ENCODE measurements at places on chromosomes 6 and 20.

- DNase-seq = peak; percentile 74
Measured at GRCh38 chr20:63740627-63741353, 1.2 kb downstream of the SLC2A4RG start.

- DNase-seq = no peak
Measured at GRCh38 chr6:147245693-147246092, 41.5 kb downstream of the STXBP5 start.

- DNase-seq = no peak
Measured at GRCh38 chr6:18154507-18155149, at the start of gene TPMT. Gene TPMT, minus strand, starts transcription at chr6:18155077. Its CDS starts 5,950 bp downstream, at chr6:18149127.

- DNase-seq = peak; percentile 88
Measured at GRCh38 chr20:45322952-45323383, 14.9 kb upstream of the MATN4 start.

DNA sequence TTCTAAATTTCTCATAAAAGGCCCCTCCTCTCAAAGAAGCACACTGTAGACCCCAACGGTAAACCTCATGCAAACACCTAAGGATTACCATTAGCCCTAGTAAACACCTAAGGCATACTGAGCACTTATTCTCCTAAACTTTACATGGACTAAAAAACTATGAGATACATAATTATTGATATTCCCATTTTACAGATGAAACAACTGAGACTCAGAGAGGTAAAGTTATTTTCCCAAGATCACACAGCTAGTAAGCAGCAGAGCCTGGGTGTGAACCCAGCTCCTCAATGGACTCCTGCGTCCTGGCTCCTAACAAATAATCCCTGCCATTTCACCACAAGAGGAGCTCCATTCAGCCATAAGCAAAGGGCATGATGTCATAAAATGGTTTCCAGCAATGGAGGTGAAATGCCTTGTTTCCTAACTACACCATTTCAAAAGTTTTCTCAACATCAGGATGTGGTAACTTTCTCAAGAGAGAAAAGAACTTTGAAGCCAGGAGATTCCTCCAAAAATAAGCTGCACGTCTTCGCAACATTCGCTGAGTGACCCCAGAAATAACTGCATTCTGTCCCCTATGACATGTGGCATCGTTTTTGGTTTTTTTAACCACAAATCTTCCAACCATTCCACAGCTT, 4.1 kb downstream of the ATP9A start:
- peak; percentile 30 for DNase-seq

DNA sequence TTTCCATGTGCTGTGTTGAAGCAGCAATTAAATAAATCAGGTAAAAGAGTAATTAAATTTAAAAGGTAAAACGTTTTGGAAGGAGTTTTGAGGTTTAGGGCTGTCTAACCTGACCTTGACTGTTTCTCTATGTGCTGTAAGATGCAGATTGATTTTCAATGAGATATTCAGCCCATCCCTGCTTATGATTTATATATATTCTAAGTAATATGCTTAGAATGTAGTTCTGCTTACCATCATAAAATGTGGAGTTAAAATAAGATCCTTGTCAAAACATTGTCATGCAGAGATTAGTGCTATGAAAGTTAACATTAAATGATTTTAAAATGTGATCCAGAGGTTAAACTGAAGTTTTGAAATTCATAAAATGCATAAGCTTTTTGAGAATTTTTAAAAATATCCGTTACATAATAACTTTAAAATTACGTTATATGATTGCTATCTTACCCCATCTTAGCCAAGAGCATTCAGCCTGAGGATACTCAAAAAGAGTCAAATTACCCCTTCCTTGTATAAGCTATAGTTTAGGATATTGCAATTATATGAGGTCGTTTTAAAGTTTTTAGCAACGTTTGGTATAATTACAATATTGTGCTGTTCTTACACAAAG, 122.5 kb downstream of the MTHFD1L start:
- no peak for DNase-seq

GRCh38 chr6:109454496-109455436, 806 bp downstream of the MICAL1 start:
- DNase-seq = peak; percentile 51

- peak; percentile 85 for DNase-seq
Measured at GRCh38 chr20:44785768-44786167, 24.6 kb downstream of the RIMS4 start.

DNA sequence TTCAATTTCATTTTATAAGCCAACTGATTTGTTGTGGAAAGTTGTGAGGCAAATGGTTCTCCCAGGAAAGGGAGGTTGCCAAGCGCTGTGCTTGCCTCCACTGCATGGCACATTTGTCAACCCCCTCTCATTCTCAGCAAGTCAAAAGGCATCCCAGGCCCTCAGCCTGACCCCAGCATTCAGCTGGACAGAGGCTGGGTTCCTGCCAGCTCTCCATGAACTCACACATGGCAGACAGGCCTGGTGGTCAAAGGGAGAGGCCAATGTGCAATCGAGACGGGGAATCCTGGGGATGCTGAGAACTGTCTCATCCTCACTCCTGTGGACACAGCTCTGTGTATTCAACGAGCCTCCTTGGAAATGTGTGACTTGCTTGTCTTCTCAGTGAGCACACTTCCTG, 106.0 kb upstream of the CDH4 start:
- DNase-seq = no peak

DNA sequence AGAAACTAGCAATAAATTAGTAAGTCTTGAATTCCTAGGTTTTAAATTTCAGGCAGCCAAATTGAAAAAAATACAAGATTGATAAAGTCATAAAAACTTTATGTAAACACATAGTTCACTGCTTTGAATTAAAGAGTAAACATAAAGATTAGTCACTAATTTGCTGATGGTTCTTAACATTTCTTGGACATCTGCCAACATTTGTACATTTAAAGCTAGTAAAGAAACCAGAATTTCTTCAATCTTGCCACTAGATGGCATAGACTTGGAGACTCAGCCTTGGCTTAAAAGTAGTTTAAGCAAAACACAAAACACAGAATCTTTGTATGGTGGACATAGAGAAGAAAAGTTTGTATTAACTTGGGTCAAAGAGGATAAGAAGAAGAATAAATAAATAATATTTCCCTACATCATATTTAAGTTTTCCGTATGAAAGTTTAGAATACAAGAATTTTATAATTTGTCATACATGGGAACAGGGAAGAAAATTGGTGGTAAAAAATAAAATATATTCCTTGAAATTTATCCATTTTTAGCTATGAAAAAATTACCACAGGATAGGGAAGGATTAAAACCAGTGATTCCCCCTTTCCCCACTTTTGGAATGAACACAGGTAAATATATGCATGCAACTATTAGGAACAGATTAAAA, 41.7 kb upstream of the FAM135A start:
- peak; percentile 73 for DNase-seq

DNA sequence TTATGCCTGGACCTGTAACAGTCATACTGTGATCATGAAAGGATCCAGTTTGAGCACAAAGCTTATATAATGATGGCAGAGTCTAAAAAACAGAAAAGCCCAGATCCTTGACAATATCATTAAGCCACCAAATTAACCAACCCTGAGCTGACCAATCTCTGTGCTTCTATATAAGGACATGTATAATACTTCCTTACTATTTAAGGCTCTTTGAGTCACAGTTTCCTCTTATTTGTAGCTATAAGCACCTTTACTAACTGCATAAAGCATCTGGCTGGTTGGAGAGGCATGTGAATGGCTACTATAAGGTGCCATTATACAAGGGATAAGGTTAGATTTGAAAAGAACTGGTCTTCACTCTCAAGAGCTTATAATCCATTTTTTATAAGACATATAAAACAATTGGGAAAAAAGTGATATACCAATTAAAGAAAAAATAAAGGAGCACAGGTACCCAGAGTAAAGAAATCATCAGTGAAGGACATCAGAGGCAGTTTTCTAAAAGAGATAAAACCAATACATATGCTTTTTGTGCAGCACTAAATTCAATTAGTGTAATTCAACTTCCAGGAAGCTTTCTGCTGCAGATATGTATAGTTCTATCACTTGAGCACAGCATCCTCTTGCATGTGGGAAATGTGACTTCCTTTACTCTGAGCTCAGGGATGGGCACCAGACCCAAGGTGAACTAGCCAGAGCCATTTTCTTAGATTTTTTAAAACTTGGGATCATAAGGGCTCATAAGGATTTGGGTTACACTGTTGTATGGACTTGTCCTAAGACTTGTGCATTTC, 121.0 kb downstream of the BTBD9 start:
- no peak for DNase-seq

GRCh38 chr6:165220045-165220444, 89.4 kb downstream of the C6orf118 start:
- no peak for DNase-seq

- peak; percentile 33 for DNase-seq
Measured at GRCh38 chr6:28117386-28118050, 6.9 kb upstream of the ZSCAN16 start.

DNA sequence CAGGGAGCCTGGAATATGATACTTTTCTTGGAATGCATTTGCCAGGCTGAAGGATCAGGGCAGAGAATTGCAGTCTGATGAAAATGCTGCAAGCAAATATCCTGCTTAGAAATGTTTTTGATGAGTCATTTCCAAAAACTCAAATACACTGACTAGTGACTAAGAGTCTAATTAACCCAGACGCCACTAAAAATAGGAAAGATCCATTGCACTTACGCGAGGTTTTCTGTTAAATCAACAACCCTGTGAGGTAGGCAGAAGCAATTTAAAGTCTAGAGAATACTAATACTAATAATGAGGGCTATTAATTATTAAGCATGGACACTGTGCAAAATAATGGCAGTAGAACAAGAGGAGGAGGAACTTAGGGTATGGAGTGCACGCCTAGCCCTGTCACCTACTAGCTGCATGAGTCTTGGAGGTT, 130.1 kb upstream of the DOK5 start:
- DNase-seq = no peak

- DNase-seq = no peak
Measured at GRCh38 chr20:20002101-20002998, 14.8 kb upstream of the NAA20 start.

DNA sequence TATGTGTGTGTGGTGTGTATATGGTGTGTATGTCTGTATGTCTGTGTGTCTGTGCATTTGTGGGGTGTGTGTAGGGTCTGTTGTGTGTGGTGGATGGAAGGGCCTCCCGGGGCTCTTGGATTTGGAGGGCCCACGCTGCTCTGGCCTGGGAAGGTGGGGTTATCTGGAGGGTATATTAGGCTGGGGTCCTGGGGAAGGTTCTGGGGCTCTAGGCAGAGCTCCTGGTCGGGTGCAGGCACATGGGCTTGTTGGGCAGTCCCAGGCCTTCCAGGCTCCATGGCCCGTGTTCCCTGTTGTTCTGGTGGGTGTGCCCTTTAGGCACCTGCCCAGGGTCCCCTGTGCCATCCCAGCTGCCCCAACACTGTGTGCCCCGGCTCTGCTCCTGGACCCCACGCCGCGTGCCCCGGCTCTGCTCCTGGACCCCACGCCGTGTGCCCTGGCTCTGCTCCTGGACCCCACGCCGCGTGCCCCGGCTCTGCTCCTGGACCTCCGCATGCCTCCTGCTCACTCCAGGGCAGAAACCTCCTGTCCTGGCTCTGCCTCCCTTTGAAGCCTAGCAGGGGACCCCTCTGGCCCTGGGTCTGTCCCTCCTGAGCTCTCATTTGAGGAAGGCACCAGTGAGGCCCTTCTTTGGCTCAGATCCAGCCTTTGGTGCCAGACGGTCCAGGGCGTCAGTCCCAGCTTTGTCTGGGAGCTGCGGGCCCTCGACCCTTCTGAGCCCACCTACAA, 10.2 kb upstream of the MYT1 start:
- DNase-seq = no peak

- no peak for DNase-seq
Measured at GRCh38 chr20:13200767-13201500, 20.1 kb upstream of the ISM1 start.

GRCh38 chr6:167127785-167128531, 5.1 kb downstream of the CCR6 start:
- no peak for DNase-seq

DNA sequence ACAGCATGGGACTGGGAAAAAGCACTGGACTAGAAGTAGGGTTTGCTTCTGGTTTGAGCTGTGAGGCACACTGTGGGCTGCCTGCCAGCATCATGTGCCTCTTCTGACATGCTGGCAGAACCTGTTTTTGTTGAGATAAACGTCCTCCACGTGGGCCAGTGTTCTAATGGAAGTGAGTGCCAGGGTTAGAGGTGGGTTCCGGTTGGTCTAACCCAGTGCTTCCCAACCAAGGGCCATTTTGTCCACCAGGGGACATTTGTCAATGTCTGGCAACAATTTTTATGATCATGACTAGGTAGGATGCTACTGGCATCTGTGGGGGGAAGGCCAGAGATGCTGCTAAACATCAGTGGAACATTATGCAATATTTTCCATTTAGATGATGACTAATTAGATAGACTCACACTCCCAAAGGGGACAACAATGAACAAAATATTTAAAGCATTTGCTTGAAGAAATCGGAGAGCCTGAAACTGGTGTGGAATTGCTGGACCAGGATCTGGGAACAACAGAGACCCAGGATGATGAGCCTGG, 7.8 kb upstream of the APMAP start:
- no peak for DNase-seq

DNA sequence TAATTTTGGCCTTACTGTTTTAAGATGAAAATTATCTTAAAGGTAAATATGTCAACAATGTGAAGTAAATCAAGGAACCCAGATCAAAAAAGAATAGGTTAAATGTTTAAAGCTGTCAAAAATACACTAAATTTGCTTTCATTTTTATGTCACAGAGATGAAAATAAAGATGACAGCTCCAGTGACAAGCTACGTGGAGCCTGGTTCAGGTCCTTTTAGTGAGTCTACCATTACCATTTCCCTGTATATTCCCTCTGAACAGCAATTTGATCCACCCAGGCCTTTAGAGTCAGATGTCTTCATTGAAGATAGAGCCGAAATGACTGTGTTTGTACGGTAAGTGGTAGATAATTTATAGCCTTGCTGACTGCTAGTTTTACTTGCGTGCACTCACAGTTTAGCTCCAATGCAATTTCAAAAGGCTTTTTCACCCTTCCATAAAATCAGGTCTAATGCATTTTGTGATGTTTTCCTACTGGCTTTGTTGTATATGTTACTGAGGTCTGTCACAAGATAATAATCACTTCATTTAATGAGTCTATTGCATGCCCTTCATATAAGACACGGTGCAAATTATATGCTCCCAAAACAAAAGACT, 1.9 kb downstream of the HEBP2 start:
- no peak for DNase-seq

GRCh38 chr20:63567386-63568169, 6.5 kb downstream of the HELZ2 start:
- no peak for DNase-seq

GRCh38 chr6:152673236-152673635, 24.5 kb upstream of the MYCT1 start:
- no peak for DNase-seq

GRCh38 chr6:163716690-163717089, 302.2 kb downstream of the QKI start:
- DNase-seq = no peak

GRCh38 chr6:11785774-11786579, 7.4 kb upstream of the ADTRP start:
- DNase-seq = no peak

DNA sequence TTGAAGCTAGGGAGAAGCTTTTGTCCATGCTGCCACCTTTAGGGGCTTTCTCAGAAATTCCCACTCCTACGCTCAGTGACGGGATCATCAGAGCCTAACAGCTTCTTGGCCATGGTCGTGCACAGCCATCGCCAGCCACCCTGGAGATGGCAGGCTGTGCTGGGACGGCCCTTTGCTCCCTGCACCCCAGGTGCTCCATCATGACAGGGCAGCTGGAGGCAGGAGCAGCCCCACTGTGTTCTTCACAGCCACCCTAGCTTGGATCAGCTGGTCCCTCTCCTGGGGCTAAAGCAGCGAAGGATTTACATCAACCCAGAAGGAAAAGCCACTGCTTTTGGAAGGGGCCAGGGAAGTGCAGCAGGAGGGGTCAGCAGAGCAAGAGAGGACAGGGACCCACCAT, 235.9 kb downstream of the LY86 start:
- no peak for DNase-seq

Measured in SK-MEL-5 (cell line).